ENCODE measurements at places on chromosomes 1 and 21.
A peak's percentile ranks its signal among the peaks of the same experiment; 100 is the strongest.

- DNase-seq = no peak
These were observed 177.2 kb downstream of the SMYD3 start for GRCh38 chr1:246329900-246330299.

DNA sequence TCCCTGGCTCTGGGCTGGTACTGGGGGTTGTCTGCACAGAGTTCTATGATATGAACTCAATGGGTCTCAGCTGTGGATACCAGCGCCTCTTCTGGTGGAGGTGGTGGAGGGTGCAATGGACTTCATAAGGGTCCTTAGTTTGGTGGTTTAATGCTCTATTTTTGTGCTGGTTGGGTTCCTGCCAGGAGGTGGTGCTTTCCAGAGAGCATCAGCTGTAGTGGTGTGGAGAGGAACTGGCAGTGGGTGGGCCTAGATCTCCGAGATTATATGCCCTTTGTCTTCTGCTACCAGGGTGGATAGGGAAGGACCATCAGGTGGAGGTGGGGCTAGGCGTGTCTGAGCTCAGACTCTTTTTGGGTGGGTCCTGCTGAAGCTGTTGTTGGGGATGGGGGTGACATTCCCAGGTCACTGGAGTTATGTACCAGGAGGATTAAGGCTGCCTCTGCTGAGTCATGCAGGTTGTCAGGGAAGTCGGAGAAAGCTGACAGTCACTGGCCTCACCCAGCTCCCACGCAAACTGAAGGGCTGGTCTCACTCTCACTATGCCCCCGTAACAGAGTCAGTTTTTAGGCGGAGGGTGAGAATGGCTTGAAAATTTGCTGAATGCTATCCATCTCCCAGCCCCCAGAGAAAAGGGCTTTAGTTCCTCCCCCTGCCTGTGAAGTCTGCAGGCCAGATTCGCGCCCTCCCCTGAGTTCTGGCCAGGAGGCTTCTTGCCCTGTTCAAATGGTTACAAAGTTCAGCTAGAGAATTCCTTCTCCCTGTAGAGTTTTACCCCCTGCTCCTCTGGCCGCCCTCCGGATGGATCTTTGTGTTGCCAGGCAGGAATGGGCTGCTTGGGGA is 902.9 kb downstream of the LTN1 start:
- DNase-seq = no peak

- no peak for DNase-seq
These were observed 56.5 kb upstream of the ADAR start for GRCh38 chr1:154664331-154665002.

DNA sequence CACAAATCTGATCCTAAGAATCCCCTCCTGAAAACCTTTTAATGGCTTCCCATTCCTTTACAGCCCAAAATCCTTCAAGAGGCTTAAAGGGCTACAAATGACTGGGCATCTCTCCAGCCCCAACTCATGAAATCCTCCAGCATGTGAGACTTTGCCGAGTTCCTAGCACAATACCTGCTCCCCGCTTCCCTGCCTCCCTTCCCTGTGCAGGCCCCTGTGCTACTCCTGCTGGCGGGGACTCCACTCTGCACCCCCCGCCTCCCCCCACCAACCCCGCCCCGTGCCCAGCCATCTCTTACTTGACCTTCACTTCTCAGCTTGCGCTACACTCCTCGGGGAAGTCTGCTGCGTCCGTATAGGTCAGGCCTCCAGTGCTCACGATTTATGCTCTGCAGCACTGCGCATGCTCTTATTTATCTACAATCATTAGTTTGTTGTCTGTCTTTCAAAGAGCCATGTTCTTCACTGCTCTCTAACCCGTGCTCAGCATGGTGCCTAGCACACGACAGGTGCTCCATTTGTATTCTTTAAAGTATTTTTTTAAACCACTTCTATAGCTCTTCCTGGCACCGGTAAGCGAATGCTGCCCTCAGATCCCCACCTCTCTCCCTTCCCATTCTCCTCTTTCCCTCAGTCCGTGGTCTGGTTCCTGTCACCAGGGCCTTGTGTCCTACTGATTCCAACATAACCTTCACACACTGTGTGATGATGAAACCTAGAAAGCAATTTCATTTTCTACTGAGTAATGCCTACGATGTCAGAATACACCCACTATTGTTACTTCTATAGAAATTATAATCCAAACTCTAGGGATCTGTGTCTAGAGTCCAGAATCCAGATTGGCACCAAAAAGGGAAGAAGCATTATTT is 37.5 kb upstream of the PLA2G2C start:
- DNase-seq = peak; percentile 89

- no peak for DNase-seq
These were observed 81.9 kb upstream of the PRRC2C start for GRCh38 chr1:171403393-171403792.

DNA sequence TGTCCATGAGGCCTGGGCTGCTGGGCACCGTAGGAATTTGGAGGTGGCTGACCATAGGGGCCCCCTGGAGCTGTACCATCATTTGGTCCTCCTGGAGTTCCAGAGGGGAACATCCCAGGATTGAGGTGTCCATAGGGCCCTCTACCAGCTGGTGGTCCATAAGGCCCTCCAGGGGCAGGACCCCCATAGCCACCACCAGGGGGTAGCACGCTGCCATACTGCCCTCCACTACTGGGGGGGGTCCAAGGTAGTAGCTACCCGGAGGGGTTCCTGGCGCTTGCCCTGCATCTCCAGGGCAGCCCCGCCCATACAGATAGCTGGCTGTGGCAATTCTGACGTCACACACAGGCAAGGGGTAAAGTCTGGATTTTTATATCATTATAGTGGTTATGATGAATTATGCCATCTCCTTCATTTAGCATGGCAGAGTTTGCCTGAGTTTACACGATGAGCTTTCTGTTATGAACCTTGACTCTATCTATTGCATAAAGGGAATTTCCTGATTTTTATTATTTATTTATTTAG is 13.2 kb downstream of the MDM4 start:
- DNase-seq = no peak

DNA sequence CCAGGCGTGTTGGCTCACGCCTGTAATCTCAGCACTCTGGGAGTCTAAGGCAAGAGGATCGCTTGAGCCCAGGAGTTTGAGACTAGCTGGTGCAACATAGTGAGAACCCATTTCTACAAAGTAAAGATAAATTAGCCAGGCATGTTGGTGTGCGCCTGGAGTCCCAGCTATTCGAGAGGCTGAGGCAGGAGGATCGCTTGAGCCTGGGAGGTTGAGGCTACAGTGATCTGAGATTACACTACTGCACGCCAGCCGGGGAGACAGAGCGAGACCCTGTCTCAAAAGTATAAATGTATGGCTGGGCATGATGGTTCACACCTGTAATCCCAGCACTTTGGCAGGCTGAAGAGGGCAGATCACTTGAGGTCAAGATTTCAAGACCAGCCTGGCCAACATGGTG is 51.5 kb upstream of the LBR start:
- no peak for DNase-seq

DNA sequence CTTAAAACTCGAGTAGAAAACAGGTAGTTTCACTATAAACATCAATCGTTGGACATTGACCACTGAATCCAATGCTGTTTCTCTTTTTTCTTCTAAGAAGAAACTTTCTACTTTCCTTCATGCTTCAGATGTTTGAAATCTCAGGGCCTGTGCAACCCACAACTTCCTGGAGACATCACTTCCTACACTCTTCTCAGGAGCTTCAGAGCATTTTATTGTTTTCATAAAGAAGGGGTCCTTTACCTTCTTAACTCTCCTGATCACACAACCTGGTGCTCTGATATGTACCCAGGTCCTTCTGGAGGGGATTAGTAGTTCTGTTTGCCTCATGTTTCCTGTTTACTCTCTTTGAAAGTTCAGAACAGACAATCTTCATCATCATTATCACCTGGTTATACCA is 113.0 kb upstream of the VAV3 start:
- no peak for DNase-seq

DNA sequence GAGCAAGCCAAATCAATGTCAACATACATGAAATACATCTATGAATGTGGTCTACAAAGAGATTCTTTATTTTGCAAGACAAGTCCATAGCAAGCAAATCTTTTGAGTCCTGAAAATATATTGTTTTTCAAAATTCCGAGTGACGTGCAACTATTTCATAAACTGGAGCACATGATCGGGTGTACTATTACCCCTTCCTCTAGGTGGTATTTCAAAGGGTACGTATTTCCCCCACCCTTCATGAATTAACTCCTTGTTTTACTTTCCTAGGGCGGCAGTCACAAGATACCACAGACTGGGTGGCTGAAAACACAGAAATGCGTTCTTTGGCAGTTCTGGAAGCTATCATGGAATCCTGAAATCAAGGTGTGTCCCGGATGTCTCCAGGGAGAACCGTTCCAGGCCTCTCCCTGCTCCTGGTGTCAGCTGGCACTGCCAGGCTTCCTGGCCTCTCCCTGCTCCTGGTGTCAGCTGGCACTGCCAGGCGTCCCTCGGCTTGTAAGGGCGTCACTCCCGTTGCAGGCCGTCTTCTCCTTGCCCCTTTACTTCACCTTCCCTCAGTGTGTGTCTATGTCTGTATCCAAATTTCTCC is 55.3 kb downstream of the RIPK4 start:
- DNase-seq = no peak

DNA sequence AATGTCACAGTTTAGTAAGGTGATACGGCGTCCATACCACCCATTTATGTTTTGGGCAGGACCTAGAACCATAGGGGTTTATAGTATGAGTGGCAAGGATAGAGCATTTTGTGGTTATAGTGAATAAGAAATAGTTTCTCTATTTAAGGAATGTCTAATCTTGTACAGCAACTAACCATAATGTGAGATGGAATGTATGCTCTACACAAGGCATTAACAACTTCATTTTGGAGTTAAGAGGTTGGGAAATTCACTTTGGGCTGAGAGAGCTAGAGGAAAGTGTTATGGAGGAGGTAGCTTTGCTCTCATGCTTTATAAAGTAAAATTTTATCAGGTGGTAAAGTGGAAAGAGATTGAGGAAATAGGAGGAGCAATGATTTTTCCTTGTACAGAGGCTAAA is 3.0 kb upstream of the MCL1 start:
- no peak for DNase-seq

- DNase-seq = no peak
These were observed 89.0 kb downstream of the MACF1 start for GRCh38 chr1:39293375-39294070.

- DNase-seq = no peak
These were observed 16.3 kb upstream of the PIGC start for GRCh38 chr1:172460177-172460576.

DNA sequence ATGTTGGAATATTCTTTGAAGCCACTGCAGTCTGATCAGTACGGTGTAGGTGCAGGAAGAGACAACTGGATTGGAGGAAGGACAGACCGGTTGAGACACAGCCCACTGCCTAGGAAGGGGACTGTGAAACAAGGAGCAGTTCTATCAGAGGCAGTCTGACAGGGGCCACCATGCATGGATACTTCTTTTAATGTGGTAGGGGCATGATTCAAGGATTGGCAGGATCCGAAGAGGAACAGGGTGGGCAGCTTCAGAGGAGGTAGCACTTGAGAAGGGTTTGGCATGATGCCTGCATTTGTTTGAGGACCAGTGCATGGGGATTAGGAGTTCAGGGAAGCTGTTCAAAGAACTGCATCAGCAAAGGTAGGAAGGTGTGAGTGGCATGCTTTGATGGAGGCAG is 167.9 kb downstream of the DYRK1A start:
- peak; percentile 13 for DNase-seq

GRCh38 chr21:30083225-30083945 is 83.2 kb downstream of the CLDN17 start:
- DNase-seq = no peak

DNA sequence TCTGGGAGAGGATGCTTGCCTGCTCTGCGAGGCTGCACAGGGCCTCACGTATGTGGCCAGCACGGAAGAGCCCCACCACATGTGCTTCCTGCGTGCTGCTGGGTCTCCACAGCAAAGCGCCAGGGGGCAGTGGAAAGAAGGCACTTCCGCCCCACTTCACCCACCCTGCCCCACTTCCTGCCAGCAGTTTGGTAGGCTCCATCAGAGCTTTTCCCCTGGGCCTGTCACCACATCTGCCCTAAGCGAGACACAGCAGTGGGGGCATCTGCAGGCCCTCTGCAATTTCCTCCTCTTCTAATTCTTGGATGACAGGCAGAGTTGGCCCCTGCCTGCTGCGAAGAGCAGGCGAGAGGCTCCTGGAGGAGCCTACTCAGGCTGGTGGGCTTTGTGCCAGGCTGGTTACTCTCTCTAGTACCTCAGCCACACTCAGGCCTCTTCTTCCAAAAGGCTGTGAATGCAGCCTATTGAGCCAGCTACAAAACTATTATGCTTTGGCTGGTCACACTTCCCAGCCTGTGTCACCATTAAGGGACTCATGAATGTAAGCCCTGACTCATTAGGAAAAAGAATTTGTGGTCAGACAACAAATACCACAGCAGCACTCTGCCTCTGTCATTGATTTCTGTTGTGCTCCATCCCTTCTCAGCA is 25.0 kb downstream of the CD244 start:
- DNase-seq = no peak

- no peak for DNase-seq
These were observed 298.2 kb upstream of the LRRC7 start for GRCh38 chr1:69269491-69269890.

- no peak for DNase-seq
These were observed 511 bp downstream of the DNTTIP2 start for GRCh38 chr1:93878501-93878888.

- DNase-seq = no peak
These were observed 18.7 kb upstream of the PPP1R8 start for GRCh38 chr1:27811741-27812500.

DNA sequence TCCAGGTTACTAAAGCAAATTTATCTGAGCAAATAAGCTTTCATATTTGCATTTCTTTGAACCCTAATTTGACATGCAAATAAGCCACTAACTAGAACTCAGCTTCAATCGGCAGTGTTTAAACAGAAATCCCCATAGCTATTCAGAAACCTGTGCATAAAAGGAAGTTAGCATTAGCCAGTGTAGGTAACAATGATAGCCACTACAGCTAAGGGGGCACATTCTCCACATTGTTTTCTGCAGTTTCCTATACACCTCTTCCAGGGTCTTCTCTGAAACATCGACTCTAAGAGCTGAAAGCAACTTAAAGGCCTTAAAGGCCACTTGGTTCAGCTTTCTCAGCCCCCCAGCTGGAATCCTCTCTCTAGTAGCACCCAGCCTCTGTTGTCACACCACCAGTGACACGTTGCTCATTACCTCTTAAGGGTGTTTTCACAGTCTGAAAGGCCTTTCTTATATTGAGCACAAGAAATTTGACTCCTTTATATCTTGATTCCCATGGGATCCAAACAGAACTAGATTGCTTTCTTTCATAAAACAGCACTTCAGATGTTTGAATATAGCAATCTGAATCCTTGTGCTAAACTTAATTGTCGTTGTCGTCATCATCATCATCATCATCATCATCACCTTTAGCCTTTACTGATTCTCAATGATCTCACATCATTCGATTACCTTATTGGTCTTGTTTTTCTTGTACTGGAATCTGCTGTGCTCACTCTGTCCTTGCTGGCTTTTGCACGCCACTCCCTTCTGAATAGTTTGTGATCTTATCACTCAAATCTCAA is 93.9 kb upstream of the DAB1 start:
- no peak for DNase-seq

DNA sequence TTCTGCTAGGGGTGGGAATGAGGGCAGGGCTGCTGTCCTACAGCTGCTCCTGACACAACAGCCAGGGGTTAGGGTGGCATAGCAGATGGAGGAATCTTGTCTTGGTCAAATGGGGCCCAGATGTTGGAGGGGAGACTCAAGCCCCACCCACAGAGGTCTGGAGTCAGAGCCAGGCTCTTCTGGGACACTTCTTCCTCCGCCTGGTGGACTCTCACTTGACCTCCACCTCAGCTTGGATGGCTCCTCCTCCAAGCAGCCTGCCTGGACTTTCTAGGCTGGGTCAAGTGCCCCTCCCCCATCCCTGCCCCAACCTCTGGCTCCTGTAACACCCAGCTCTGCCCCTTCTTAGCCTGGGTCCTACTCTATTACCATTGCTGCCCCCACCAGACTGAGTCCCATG is 35.5 kb downstream of the EPHA2 start:
- DNase-seq = no peak

GRCh38 chr1:87989346-87989745 is 660.7 kb downstream of the LMO4 start:
- no peak for DNase-seq

Measured in NCI-H524 treated with DMSO at 0.1 percent for 48 hours (cell line).